ENCODE measurements at places on chromosomes 4 and X.

GRCh38 chrX:40440866-40441265, 139.9 kb upstream of the ATP6AP2 start:
- no peak for DNase-seq

GRCh38 chrX:40313269-40313668, 215.5 kb upstream of the BCOR start:
- DNase-seq, result no peak

GRCh38 chrX:50978920-50979682, 68.6 kb downstream of the BMP15 start:
- DNase-seq, result no peak

DNA sequence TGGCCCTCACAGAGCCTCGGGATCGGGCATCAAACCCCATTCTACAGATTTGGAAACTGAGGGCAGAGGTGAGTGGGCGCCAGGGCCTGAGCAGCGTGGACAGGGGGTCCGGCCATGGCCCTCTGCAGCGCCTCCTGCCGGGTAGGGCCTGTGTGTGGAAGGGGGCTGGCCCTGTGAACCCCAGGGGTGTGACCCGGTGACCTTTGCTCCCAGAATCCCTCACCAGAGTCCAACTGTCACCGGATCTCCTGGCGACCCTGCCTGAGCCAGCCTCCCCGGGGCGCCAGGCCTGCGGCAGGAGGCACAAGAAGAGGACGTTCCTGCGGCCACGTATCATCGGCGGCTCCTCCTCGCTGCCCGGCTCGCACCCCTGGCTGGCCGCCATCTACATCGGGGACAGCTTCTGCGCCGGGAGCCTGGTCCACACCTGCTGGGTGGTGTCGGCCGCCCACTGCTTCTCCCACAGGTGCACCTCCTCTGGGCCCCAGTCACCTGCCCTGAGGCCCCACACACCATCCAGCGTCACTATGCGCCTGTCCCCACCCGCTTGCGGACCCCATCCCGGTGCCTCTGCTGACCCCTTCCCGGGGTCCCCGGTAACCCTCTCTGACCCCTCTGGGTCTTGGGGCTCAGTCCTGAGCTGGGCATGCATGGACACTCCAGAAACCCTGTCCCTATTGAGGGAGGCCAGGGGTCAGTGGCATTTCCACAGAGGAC, 4.2 kb downstream of the HGFAC start:
- no peak for DNase-seq

DNA sequence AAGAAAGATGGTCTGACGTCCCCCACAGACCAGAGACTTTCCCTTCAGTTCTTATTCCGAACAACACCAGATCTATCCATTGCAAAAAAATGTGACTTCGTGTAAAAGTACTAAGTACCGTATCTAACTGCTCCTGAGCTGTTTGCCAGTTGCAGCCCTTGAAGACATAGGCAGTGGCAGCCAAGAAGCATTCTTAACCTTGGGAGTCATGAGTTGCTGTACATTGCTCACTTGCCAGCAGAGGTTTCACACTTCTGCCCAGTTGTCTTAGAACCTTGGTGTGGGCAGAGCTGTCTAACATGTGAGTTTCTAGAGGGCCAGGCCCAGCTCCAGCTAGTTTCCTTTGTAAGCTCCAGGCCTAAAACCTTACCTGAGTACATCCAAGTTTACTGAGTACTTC, 10.5 kb upstream of the CHRDL1 start:
- no peak for DNase-seq

GRCh38 chr4:38452542-38452941, 211.5 kb upstream of the KLF3 start:
- no peak for DNase-seq

DNA sequence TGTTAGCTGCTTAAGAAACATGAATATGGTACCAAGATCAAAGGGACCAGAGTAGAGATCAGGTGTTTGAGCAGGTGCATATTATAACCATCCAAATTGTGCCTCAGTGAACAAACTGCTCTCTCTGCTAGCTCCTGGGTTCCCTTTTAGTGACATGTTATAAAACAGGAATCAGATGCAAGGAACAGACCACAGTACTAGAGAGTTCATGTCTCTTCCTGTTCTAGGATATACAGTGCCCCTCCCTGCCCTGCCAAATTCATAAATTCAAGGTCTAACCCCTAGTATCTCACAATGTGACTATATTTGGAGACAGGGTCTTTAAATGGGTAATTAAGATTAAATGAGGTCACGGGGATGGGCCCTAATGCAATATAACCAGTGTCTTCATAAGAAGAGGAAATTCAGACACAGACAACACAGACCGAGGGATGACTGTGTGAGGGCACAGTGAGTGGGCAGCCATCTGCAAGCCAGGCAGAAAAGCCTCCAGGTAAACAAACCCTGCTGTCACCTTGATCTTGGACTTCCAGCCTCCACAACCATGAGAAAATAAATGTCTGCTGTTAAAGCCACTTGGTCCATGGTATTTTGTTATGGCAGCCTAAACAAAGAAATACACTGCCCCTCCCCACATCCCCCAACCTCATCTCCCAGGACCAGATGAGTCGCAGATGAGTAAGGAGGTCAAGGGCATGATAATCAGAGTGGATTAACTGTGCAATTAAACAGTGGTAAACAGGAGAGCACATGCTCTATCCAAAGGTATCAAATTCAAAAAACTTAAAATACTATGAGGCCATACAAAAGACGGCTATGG, 82.5 kb downstream of the RBM47 start:
- no peak for DNase-seq

DNA sequence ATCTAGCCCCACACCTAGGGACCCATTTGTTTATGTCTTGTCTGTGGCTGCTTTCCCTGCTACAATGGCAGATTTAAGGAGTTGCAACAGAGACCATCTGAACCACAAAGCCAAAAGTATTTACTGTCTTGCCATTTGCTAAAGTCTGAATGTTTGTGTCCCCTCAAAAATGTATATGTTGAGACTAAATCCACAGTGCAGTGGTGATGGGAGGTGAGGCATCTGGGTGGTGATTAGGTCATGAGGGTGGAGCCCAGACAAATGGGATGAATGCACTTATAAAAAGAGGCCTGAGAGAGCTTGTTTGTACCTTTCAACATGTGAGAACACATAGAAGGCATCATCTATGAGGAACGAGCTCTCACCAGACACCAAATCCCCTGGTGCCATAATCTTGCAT, 137.3 kb downstream of the TMEM144 start:
- DNase-seq, result no peak
